CD4-positive, alpha-beta T cell treated with Interleukin-17A for 1 hour (primary cell): ENCODE measurements at places on chromosomes 7 and 10.
A peak's percentile ranks its signal among the peaks of the same experiment; 100 is the strongest.

GRCh38 chr10:97512993-97513392 is 14.3 kb downstream of the UBTD1 start:
- no peak for DNase-seq

DNA sequence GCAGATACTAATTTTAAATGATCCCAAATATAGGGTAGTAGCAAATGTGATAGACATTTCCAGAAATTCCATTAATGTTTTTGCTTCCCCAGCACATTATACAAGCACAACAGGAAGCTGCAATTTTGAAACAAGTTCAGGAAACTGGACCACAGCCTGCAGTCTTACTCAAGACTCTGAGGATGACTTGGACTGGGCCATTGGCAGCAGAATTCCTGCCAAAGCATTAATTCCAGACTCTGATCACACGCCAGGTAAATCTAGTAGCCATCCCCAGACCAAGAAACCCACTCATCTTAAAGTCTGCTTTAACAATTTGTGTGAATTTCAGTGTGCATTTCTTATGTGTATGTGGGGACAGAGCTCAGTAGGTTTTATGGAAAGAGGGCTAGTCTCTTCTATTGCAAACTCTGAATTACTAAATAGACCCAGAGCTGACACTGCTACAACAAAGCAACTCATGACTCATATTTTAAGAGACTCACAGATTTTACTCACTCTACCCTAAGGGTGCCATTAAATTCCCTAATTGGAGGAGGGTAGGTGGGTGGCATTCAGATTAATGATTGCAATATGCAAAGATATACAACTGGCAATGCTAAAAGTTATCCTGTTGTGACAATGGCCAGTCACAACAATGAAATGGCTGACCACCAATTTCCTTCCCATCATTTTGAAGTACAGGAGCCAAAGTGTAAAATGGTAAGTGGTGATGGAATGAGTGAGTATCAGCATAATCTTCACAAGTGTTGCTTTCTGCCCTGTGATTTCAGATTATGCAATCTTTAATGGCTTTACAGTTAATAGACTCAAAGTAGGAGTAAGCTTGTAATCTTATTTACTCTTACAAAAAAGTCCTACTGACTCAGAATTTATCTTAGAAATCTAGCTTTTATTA is 317.6 kb upstream of the PLXDC2 start:
- no peak for DNase-seq

DNA sequence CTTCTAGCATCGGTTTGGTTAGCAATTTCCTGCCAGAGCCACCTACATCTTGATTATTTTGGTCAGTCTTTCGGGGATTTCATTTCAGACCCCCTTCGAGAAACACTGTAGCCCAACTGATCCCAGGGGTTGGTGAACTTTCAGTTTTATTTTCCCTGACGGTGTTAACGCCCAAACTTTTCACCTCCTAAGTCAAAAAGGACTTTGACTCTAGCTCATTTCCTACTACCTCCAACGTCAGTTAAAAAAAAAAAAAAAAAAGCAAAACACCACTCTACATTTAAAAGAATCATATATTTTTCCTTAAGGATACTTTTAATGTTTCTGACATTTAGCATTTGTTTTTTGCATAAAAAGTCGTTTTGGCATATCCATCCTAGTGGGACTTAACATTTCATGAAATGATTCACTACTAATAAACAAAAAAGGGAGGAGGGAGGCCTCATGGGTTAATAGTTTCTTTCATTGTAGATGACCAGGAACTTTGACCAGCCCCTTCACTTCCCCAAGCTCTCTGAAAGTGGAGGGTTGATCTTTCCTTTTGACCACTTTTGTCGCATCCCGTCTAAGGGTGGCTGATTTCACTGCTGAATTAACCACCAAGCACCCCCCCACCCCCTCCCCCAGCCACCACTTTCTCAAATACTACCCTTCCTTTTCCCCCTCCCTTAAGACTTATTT is 764 bp upstream of the TCF7L2 start:
- no peak for DNase-seq

DNA sequence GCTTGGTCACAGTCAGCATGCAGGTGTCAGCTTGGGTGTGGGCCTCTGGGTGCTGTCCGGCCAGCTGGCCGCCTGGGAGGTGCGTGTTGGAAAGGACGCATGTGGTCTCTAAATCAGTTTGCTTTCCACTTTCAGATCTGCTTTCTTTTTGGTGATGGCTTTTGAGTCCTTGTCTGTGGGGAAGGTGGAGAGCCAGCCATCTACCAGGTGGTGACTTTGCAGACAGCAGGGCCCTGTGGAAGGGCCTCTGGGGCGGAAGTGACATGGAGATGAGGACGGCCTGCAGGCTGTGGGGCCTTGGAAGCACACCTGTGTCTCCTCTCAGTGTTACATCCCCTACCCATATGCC is 59.4 kb downstream of the WDR37 start:
- DNase-seq = no peak

- DNase-seq = no peak
Observed at GRCh38 chr7:137657476-137658189, 189.1 kb downstream of the DGKI start.

- DNase-seq = no peak
Observed at GRCh38 chr10:4254101-4254994, 469.3 kb upstream of the KLF6 start.

- DNase-seq = no peak
Observed at GRCh38 chr10:115989621-115990020, 283.4 kb downstream of the GFRA1 start.

- DNase-seq = no peak
Observed at GRCh38 chr7:144629011-144629410, 206.8 kb downstream of the TPK1 start.

GRCh38 chr7:152145853-152146466 is 120.5 kb downstream of the GALNT11 start:
- DNase-seq = peak; percentile 59

- DNase-seq = peak; percentile 33
Observed at GRCh38 chr7:149870701-149871483, 2.9 kb upstream of the ATP6V0E2 start.

DNA sequence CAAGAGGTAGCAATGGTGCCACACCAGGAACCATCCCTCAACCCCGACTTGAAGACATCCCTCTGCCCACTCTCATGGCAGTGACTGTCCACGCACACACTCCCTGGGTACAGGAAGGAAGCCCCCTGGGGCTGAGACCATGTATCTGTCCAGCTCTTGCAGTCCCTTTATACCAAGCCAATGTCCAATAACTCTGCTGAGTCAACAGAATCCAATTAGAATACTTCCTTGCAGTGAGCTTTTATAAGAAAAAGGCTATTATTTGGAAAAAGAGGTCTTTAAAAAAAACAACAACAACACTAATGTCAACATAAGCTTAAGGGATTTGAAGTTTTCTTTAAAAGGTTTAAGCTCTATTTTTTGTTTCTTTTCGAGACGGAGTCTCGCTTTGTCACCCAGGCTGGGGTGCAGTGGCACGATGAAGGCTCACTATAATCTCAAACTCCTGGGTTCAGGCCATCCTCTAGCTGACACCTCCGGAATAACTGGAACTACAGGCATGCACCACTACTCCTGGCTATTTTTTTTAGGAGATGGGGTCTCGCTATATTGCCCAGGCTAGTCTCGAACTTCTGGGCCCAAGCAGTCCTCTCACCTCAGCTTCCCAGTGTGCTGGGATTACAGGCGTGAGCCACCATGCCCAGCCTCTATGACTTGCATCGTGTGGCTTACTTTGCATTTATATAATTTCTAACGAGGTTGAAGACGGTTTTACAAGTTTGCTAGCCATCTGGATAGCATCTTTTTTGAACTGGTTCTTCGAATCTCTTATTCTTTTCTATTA is 7.5 kb downstream of the BNIP3 start:
- no peak for DNase-seq

- DNase-seq = no peak
Observed at GRCh38 chr7:81776161-81776560, 6.3 kb upstream of the HGF start.

- no peak for DNase-seq
Observed at GRCh38 chr10:52631146-52631545, 141.4 kb downstream of the MBL2 start.

DNA sequence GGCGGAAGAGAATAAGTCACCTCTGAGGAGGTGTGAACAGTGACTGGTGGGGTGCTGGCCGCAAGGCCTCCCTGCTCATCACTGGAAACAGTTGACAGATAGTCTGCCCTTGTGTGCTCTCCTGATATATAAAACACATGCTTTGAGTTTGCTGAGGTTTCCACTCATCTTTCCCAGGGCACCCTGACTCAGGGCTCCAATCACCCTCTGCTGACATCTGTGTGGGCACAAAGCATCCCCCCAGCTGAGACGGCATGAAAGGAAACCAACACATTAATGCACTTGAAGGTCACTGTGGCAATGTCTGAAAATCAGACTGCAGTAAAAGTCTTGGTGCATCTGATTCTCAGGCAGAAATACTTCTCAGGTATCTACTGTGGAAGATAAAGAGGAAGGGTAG is 49.8 kb downstream of the EPDR1 start:
- no peak for DNase-seq

DNA sequence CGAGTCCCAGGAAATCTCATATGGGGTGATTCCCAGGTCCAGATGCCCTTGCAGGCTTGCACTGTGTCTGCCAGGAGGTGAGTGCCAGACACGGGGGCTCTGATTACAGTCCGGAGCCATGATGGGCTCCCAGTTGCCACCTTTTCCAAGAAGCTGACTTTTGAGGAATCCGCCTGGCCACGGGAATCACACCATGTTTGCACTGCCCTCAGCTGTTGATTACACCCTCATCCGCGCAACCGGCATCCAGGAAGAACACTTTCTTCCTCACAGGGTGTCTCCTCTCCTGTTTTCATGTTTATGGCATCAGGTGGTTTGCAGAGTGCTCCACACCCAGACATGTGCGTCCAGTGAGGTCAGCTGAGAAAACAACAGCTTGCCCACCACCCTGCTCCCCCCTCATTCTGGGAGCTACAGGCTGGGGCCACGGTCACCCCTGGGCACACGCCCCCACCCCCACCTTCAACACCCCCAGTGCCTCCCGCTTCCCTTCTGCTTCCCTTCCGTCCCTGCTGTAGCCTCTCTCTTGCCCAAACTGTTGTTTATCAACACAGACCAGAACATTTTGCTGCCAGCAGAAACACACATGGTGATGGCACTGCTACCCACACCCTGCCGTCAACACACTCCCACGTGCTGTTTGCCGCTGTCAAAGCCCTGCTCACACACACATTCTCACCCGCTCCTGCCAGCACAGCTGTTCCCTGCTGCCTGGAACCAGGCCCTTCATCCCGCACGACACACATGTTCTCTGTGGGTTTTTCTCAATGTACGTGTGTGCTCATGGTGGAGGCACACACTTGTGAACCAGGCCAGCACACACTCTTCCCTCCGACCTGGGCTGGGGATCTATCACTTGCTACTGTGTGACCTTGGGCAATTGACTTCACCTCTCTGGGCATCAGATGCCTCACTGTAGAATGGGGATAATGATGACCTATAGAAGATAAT is 35.8 kb downstream of the DDIT4 start:
- DNase-seq = no peak

DNA sequence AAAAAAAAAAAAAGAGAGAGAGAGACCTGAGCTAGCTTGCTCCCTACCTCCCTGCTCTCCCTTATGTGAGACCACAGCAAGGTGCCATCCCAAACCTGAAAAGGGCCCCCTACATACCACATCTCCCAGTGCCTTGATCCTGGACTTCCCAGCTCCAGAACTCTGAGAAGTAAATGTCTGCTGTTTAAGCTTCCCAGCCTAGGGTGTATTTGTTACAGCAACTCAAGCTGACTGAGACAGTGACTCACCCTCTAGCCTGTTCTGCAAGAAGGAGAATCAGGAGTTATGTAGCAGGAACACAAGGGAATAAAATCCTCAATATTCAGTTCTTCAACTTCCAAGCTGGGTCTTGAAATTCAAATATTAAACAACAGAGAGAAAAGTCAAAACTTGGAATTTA is 52.1 kb upstream of the TMEM72 start:
- DNase-seq = no peak

GRCh38 chr7:85186083-85186520 is 754 bp downstream of the SEMA3D start:
- DNase-seq = no peak

DNA sequence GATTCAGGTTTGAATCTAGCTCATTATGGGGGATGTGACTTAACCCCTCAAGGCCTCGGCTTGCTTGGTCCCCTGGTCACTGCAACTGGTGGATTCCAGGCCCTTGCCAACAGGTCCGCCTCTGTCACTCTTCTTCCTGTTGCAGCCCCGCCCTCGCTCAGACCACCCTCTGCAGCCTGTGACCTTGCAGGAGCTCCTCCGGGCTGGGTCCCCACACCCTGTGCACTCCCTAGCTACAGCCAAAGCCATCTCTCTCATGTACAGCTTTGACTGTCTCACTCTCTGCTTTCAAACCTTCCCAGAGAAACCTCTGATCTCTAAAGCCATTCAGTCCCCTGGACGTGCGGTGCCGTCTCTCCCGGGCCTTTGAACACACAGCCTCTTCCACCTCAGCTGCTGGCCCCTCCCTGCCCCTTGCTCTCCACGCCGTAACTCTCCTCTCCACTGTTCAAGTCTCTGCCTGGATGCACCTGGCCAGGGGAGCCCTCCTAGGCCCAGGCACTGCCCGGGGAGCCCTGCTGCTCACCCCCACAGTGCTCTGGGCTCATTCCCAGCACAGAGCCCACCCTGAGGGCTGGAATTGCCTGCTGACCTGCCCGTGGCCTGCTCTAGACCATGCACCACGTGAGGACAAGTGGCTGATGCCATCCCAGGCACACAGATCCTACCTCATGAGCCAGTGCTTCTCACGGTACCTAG is 485.8 kb upstream of the FOXK1 start:
- DNase-seq = no peak

- no peak for DNase-seq
Observed at GRCh38 chr10:51008346-51008745, 65.9 kb upstream of the PRKG1 start.

GRCh38 chr10:1706711-1707110 is 30.6 kb downstream of the ADARB2 start:
- DNase-seq = peak; percentile 4

DNA sequence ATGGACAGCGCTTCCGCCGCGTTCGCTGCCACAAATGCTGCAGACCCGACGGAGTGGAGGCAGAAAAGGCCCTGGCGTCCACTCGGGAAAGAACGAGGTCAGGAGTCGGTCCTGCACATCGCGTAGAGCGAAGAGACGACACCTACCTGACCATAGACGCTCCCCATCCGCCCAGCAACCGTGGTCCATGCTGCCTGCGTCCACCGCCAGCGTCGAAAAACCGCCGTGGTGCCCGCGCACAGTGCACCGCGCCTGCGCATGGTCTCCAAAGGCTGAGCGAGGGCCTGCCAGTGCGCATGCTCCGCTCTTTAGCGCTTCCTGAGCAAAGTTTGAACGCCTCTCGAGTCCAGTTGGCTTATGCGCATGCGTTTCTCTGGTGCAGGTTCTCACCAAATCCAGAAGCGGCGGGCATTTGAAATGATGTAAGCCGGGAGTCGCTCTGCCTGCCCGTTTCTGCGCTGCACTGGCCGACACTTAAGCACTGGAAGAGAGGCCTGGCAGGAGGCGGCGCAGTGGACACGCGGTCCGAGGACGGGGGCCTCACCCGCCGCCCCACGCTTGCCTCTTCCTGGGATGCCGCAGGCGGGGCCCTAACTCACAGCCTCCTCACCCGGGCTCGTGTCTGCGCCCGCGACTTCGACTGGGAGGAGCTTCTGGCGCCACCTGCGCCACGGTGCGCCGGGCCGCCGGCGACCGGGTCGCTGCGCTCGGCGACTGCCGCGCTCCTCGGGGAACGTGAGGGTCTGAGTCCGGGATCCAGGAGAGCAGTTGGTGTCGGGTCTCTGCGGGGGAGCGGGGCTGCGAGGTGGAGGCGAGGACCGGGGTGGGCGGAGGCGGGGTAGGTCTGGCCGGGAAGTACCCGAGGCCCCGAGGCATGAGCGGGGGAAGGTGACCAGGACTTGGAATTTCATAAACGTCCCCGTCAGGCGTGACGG is at the start of gene FAM24B:
Gene FAM24B (minus strand): TSS at position 243 of the 935 bp plus-strand sequence. CDS start 29,066 bp downstream, outside the sequence.
- DNase-seq = peak; percentile 97
